ENCODE measurements at places on chromosomes 12 and 14.

- no peak for DNase-seq
Measured at GRCh38 chr12:53292426-53292825, 2.9 kb upstream of the PFDN5 start.

- DNase-seq, result no peak
Measured at GRCh38 chr12:108150436-108150835, 21.3 kb downstream of the WSCD2 start.

GRCh38 chr12:82954572-82954971, 267.9 kb downstream of the TMTC2 start:
- DNase-seq, result no peak

DNA sequence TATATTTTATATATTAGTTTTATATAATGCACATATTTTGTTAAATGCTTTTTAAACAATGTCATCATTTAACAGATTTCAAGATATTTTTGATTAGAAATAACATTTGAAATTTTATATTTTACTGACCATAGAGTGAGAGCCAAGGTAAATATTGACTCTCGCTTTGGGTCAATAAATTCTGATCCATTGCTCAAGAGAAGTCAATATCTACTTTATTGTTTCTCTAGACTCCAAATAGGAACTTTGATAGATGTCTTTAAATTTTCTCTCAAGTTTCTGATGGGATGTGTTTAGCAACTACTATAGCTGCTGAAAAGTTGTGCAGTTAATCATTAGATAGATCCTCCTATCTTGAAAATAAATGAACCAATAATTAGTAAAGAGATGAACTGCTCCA, 61.4 kb upstream of the ATXN7L3B start:
- DNase-seq, result no peak

DNA sequence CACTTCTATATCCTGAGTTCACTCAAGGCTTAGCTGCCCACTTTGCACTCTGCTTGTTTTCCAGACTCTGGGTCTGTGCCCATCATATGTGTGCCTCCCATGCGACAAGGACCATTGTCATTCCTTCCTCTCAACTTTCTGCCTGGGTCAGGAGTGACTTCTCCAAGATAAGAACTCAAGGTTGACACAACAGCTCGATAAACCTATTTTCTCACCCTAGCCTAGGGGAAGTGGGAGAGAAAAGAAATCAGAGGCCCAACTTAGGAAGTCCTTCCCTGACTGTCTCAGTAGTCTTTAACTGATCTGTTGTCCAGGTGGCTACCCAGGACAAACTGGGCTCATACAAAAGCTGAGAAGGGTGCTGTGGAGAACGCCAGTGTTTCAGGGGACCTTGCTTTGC, 1.7 kb downstream of the SMUG1 start:
- no peak for DNase-seq

GRCh38 chr14:75041613-75042012, 9.7 kb downstream of the MLH3 start:
- DNase-seq, result no peak

DNA sequence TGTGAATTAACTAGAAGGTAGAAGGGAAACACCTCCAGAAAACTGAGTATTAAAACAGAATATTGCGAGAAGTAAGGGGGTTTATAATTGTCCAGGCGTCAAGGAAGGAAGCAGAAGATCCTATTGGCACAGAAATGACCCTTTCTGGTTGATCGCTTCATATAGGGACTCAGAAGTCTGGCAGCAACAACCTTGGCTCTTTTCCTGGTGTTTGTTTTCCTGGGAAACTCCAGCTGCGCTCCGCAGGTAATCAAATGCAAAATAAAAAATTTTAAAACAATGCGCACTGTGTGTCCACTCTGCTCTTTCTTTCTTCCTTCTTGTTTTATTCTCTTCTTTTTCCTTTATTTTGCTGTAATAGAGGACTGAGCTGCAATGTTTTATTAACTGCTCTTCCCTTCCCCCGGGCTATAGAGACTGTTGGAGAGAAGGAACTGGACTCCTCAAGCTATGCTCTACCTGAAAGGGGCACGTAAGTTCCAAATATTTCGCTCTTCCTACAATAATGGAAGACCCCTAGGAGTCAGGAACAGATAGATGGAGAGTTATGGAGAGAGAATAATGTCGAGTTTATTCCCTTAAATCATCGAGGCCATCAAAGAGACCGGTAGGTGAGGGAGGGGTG, 737 bp downstream of the SPX start:
- DNase-seq, result no peak

DNA sequence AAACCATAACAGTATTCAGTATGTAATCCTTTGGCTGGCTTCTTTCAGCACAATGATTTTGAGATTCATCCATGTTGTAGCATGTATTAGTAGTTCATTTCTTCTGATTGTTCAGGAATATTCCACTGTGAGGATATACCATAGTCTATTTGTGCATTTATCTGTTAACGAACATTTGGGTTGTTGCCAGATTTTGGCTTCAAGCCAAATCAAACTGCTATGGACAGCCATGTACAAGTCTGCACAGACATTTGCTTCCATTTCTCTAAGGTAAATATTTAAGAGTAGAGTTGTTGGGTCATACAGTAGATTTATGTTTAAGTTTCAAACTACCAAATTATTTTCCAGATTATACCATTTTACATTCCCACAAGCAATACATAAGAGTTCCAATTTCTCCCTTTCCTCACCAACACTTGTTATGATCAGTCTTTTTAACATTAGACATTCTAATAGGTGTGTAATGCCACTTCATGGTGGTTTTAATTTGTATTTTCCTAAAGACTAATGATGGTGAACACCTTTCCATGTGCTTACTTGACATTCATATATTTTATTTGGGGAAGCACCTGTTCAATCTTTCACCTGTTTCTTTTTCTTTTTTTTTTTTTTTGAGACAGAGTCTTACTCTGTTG, 56.6 kb downstream of the ZFYVE21 start:
- no peak for DNase-seq

GRCh38 chr14:97726676-97727075, 929.5 kb downstream of the VRK1 start:
- DNase-seq, result no peak

DNA sequence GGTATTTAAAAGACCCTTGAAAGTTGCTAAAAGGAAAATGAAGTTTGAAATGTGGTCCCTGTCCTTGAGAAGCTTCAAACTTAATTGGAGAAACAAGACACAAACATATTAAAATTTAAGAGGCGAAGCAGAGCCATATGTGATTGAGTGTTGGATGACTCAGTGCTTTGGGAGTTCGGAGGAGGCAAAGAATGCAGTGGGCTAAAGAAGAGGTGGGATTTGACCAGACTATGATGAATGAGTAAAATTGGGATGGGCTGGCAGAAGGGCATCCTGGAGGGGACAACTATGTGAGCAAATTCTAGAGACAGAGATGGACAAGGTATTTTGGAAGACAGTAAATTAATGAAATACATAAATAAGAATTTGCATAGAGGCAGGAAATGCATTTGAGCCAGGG, 358.6 kb downstream of the EGLN3 start:
- DNase-seq, result no peak

DNA sequence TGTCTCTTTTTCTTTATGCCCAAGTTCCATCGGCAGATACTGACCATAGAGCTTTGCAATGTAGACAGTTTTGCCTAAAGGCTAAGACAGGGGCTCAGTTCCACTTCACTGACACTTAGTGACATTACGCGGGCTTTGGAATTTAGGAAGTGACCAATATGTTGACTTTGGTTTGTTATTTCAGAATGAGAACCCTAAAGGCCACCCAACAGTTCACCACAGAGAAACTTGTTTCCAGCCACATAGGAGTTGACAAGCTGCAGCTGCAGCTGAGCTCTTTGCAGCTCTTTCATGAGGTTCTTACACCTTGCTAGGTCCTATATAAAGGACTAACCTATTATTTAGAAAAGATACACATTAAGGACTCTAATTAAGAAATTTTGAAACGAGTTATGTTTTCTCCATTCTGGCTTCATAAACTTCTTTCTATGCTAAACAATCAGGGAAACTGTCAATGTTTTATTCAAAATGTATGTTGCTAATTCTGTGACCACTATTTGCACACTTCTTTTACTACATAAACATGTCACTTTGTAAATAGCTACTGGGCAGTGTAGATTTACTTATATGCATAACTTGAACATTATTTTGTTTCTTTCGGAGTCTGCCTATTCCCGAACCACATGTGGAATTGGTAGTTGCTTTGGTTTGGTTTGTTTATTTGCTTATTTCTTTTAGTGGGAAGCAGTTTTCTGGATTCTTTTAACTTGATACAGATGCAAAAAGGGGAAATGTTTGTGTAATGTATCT, 18.5 kb upstream of the KLRD1 start:
- no peak for DNase-seq

DNA sequence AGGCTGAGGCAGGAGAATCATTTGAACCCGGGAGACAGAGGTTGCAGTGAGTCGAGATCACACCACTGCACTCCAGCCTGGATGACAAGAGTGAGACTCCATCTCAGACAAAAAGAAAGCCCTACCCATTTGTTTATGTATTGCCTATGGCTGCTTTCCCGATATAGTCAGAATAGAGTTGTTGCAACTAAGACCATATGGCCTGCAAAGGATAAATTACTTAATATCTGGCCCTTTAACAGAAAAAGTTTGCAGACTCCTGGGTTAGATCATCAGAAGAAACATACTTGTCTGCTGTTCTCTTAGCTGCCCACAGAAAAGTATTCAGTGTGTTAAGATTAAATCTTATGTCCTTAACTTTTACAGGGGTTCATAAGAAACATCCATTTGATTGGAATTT, 122.4 kb upstream of the VASH1 start:
- DNase-seq, result no peak

GRCh38 chr12:119177724-119178380, 879 bp upstream of the HSPB8 start:
- DNase-seq, result no peak
